Omental fat pad (tissue), 4 donors: ENCODE measurements at places on chromosomes 4 and X. TPM values are rescaled to one million over a fixed set of nuclear protein-coding genes. Genes with fewer than 3 reads are reported as not detected.

DNA sequence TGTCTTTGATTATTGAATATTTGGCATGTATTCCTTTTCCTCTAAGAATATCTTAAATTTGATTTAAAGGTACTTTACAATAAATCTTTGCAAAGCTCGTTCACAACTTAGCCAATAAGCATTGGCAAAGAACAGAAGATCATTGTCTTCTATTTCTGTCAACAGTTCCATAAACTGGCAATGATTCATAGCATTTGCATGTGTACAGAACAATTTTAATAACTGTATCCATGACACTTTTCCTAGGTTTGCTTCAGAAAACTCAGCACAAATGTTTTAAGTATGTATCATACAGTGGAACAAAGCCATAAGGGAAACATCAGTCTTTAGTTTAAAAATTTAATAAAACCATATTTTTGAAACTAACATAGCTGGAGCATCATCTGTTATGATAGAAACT lies 462.7 kb upstream of the RPS6KA3 start:
- no peak for DNase-seq

Gene MAGEA11
- total RNA-seq: not detected

Gene MAGED4B
- total RNA-seq: 8.4 TPM

DNA sequence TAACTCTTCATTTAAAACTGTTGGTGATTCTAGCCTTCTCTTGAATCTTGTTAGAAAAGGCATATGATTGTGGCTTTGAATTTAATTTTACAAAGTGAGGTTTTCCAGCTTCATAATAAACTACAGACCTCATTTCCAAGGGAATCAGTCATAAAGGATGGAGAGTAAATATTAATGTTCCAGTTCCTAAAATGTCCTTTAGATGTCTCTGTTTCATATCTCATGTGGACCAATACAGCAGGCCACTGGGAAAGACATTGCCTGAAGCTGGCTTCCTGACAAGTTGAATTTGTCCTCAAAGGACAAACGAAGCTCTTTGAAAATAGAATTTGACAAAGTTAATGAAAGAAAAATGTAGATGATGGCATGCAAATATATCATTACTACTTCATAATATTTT lies 125.4 kb downstream of the ZNF330 start:
- DNase-seq: no peak

DNA sequence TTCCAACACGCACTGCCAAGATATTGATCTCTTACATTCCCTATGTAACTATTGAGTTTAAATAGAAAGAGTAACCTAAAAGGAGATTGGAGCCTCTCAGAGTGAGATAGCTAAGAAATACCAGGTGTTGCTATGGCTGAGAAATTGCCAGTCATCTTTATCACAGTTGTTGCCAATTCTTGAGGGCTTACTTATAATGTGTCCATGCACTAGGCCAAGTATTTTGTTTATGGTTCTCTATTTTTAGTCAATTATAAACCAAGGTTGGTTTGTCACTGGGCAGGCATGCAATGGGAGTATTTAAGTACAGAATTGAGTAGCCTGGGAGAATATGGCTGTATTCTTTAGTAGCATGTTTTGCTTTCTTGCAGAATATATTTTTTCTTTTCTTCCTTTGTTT lies 201.6 kb downstream of the TEX13A start:
- no peak for DNase-seq

Gene ASB9
- total RNA-seq: 2.2 TPM

Gene FAAH2
- 0.79 TPM for total RNA-seq

Gene STATH
- total RNA-seq: not detected

DNA sequence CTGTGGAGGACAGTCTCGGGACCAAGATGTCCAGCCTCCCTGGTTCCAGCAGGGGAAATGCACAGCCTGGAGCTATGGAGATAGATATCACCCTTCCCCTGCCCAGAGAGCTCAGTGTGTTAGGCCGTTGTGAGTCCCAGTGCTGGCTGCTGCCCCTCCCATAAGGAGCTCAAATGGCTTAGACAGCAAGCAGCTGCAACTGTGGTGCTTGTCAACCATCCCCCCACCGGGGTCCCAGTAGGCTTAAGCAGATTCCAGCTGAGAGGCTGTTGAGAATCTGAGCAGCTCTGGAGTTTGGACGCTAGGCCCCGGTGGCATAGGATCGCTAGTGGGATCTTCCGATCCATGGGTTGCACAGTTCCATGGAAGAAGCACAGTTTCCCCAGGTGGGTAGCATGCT lies 181.8 kb upstream of the POF1B start:
- DNase-seq: no peak

DNA sequence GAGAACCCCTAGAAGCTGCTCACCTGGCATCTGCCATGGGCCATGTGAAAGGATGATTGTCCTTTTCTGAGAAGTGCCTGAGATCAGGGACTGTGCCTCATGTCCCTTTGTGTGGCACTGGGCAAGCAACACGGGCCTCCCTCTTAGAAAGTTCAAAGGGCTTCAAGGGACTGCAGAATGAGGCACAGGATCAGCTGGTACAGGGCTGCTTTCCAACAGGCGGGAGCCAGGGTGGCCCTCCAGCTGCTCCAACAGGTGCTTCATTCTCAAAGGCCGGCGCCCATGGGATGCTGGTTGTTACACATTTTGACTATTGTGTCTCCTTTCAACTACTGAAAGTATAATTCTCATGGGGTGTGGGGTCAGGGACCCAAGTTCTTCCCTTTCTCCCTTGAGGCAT lies 114.7 kb downstream of the ENPP6 start:
- no peak for DNase-seq

GRCh38 chrX:113947548-113947947 lies 636.3 kb upstream of the HTR2C start:
- no peak for DNase-seq

GRCh38 chr4:165443276-165443675 lies 64.5 kb downstream of the CPE start:
- DNase-seq: no peak

Gene EVC
- 21.4 TPM for total RNA-seq

Gene SPIN2B
- 4.6 TPM for total RNA-seq

- no peak for DNase-seq
Measured at GRCh38 chr4:183142571-183143550, 43.8 kb downstream of the WWC2 start.

- DNase-seq: no peak
Measured at GRCh38 chrX:20857746-20858145, 516.5 kb upstream of the CNKSR2 start.

- no peak for DNase-seq
Measured at GRCh38 chr4:176979416-176979815, 186.7 kb upstream of the VEGFC start.

Gene EGFL6
- 1.2 TPM for total RNA-seq

DNA sequence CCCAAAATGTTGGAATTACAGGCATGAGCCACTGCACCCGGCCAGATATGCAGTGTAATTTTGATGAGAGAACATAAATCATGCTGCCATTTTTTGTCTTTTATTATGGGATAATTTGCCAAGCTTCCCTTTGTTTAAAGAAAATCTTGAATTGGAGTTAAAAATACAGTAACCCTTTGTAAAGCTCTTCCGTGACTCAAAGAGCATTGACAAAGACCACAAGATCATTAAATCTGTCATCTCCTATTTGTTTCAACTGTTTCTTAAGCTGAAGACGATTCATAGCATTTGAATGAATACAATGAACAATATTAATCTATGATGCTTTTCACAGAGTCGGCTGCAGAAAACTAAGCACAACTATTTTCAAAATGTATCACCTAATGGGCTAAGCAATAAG lies 132.6 kb downstream of the ANAPC4 start:
- no peak for DNase-seq

Gene NR3C2
- 11.6 TPM for total RNA-seq

Gene PDZD4
- total RNA-seq: 2.1 TPM

Gene CT45A2
- total RNA-seq: not detected

- DNase-seq: no peak
Measured at GRCh38 chrX:140916872-140917271, 85.5 kb upstream of the SPANXB1 start.

DNA sequence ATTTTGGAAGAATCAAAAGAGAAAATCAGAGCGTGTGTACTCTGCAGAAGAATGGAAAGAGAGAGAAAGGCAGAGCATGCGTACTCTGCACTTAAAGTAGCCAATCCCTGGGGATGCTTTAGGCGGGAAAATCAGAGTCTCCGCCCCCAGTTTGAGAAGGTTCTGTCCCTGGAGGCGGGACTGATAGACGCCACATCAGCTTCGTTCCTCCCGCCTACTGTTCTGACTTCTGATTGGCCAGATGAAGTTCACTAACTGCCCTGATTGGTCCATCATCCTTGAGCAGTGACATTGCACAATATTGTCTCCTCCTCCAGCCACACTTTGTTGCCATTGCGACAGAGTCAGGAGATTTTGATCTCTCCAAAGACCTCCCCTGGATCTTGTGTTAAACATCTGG lies 23.8 kb downstream of the SSX1 start:
- no peak for DNase-seq

Gene BGN
- 14.9 TPM for total RNA-seq

DNA sequence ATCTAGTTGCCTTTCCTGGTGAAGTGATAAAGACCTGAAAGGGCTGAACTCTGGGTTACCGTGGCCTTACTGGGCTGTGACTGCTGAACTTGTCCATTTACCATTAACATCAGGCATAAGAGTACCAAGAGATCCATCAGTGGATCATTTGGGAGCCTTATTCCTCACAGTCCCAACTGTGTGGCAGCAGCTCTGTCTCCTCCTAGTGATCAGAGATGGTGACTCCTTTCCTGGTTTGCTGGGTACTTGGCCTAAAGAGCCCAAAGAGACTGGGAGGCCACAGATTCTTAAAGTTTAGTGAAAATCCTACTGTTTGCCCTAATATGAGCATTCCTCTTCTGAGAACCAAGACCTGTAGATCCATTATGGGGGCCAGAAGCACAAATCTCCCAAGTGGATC lies 56.3 kb upstream of the ATP6AP2 start:
- no peak for DNase-seq

DNA sequence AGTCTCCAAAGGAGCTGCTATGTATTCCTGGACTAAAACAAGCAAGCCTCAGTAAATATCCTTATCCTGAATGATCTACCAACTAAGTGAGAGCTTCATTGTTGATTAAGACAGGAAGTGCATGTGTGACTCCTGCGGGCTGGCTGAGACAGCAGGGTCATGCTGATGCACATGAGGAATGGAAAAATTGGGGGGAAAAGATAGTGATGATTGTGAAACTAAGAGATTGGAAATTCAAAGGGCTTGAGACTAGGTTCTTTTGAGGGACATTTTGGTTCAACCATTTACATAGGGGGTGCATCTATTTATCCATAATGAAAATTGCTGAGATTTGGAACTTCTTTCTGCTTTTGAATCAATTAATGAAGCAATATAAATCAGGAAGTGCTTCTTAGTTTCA lies 61.1 kb upstream of the C1QTNF7 start:
- no peak for DNase-seq

DNA sequence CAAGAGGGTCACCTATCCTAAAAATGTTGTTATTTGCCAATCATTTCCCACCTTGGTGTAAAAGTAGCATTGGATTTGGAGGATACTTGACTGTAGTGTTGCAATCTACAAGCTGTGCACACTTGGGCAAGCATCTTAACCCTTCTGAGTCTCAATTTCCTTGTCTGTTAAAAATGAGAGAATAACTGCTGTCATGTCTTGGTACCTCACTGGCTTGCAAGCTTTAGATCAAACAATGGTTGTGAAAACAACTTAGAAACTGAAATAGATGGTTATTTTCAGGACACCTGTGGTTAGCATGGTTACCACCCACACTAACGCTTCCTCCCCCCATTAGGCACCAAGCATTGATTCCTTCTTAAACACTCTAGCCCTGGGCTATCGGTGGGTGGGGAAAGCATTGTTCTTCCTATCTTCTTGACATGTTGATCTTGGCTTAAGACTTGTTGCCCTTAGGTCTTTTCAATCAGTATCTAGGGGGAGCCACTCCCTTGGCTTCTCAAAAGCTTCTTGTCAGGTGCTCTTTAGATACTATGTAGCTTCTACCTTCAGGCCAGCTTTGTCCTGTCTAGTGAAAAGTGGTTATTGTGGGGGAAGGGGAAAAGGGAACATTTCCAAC lies 10.6 kb upstream of the AMOT start:
- no peak for DNase-seq

Gene TXK
- total RNA-seq: 2.7 TPM

Gene UGT2A1
- total RNA-seq: not detected

DNA sequence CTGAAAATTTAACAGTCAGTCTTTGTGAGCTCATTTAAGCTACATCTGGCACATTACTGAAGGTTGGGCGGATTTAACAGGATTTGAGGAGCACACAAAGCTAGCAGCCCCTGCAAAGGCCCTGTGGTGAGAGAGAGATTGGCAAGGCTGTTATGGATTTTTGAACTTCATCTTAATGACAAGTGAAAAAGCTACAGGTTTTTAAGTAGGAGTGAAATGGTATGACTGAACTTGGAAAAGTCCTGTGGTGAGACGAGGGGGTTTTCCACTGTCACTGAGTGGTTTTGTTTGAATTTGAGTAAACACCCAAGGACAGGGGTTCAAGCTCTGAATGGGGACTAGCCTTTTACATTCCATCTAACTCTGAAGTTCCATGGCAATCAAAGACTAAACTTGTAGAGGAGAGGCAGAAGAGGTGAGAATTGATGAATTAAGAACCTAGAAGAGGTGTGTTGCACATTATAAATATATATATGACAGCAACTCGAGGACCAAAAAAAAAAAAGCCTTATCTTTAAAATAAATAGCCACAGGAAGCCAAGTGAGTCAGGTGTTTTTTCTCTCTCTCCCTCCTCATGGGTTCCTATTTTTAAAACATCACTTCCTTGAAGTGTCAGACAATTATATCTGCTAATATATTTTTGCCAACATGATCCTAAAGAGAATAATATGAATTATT lies 47.8 kb upstream of the CLNK start:
- DNase-seq: no peak

Gene WWC2
- 44.5 TPM for total RNA-seq

Gene IBSP
- not detected for total RNA-seq

- DNase-seq: no peak
Measured at GRCh38 chr4:147969573-147970385, 237.9 kb downstream of the ARHGAP10 start.

Gene DNAAF6
- total RNA-seq: not detected

Gene NSUN7
- 1.3 TPM for total RNA-seq

Gene USO1
- total RNA-seq: 68.4 TPM

Gene GEMIN8
- 8.8 TPM for total RNA-seq

- no peak for DNase-seq
Measured at GRCh38 chr4:174423257-174423944, 98.9 kb downstream of the HPGD start.
